ENCODE measurements at places on chromosomes 16 and 17.

DNA sequence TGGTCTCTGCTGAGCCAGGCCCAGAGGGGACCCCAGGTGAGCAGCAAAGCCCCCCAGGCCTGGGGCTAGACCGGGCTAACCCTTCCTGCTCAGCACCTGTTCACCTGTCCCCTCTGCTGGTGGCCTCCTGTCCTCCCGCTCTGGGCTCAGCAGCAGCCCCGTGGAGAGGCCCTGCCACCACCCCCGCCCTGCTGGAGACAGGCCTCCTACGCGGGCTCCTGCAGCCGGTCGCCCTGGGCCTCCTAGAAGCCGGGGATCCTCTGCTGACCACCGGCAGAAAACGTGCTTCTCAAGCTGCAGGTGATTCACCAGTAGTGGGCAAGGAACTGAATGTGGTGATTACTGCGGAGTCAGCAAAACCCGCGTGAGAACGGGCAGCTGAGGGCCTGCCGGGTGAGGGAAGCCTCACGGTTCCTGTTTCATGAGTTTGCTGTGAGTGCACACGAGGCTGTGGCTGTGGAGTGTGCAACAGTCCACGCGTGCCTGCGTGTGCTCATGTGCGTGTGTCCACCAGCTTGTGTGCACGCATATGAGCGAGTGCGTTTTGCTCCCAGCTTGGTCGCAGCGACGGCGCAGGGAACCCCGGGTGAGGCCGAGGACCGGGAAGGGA is 792 bp downstream of the SECTM1 start:
- peak; percentile 73 for DNase-seq

DNA sequence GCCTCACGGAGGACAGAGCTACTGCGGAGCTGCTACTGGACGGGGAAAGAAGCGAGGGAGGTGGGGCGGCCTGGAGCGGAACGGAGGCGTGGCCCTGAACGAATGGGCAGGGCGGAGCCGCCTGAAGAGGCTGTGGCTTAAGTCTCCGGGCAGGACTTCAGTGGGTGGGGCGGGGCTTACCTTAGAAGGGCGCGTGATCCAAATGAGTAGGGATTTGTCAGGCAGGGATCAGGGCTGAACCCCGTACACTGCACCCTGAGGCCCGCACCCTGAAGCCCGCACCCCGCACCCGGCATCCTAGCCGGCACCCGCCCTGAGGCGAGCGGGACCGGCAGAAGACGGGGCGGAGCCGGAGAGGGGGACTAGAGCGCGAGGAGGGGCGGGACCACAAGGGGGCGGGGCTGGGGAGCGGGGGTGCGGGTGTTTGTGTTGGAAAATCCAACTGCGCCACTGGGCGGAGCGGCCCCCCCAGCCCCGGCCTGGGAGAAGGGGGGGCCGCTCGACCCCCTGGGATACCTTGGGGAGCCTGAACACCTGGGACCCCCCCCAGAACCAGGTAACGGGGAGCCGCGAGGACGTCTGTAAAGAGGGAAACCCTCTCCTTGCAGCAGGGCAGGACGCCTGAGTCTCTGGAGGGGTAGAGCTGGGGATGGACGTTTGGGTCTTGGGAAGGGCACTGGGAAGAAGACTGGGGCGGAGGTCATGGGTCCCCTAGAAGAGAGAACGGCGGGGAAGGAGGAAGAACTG is at the start of gene KDM6B:
Gene KDM6B, plus strand, starts transcription at position 423 of the 747 bp plus-strand sequence. CDS start 11,338 bp downstream, outside the sequence.
- peak; percentile 89 for DNase-seq

DNA sequence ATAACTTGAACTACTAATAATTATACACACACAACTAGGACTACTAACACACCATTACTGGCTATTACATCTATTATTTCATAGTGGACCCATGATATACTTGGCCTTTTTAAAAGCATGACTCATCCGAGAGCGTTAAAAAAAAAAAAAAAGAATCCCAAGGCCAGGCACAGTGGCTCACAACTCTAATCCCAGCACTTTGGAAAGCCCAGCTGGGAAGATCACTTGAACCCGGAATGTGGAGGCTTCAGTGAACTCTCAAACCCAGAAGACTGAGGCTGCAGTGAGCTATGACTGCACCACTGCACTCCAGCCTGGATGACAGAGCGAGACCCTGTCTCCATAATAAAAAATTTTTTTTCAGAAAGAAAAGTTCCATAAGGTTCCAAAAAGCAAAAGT is 3.1 kb downstream of the GLG1 start:
- peak; percentile 33 for DNase-seq

GRCh38 chr16:23836078-23836403 is 258 bp downstream of the PRKCB start:
- no peak for DNase-seq

GRCh38 chr16:74898659-74899058 is 86.3 kb downstream of the WDR59 start:
- DNase-seq: no peak

GRCh38 chr16:50448522-50448921 is 79.7 kb upstream of the BRD7 start:
- no peak for DNase-seq

Data from kidney tubule cell (primary cell).